Fibroblast of lung (primary cell): ENCODE measurements at places on chromosomes 3 and 15. TPM values are rescaled to one million over a fixed set of nuclear protein-coding genes. Genes with fewer than 3 reads are reported as not detected.

SLC25A20 gene
- total RNA-seq, result 13.1 and 25.1 TPM in 2 replicates

KIF15 gene
- total RNA-seq, result 2.1 and 3.8 TPM in 2 replicates

CNOT10 gene
- 28.6 and 28.8 TPM in 2 replicates for total RNA-seq

ADAMTSL3 gene
- 0.17 and 0.26 TPM in 2 replicates for total RNA-seq

UBAP1L gene
- 0.99 and 1.0 TPM in 2 replicates for total RNA-seq

FANCD2OS gene
- not detected in 2 replicates for total RNA-seq

GRCh38 chr3:148659512-148659911 is 38.2 kb upstream of the AGTR1 start:
- no peaks in the 10 kb centered on the region for H3K36me3 ChIP-seq
- no peak overlapping the region for H3K4me3 ChIP-seq
- no peaks in the 10 kb centered on the region for H3K4me1 ChIP-seq
- DNase-seq, result no peak
- H3K27me3 ChIP-seq, result no peaks in the 10 kb centered on the region

DNA sequence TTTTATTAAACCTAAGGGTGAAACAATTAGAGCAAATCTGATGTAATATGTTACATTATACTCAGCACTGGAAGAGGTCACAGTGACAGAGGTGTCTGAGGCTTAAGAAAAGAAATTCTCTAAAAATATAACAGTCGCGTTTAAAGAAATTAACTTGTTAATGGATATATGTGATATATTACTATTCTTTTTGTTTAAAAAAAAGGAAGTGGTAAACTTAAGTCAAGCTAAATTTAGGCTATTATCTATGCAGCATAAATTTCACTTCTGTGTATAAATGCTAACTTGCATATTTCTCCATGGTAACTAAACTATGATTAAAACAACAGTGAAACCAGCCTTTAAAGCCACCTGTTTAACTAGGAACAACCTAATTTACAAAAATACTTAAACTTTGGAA is 191.3 kb downstream of the FOXP1 start:
- DNase-seq, result no peak
- H3K27ac ChIP-seq, result no peak overlapping the region
- no peaks in the 10 kb centered on the region for H3K36me3 ChIP-seq
- H3K27me3 ChIP-seq, result no peaks in the 10 kb centered on the region

DNA sequence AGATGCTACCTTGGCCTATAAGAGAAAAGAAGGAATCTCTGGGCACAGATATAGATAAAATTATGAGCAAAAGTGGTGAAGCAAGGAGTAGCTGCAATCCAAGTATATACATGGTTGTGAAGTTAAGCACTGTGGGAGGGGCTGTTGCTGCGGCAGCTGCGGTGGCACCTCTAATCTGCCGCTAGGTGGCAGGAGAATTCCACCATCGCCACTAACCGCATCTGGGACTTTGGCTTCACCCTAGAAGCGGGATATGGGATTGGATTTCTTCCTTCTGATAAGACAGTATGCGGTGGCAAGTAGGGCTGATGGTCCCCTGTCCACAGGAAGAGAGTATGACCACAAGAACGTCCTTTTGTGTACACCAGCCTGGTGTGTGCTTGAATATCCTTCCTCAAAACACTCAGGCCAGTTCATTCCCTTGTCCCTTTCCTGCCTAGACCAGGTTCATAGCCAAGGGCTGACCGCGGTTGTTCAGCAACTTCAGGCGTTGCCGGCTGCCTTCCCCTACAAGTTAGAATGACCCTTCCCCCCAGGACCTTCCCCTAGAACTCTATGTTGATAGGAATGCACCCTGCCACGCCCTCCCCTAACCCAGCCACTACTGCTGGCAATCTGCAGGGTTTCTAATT is 5.1 kb downstream of the MAGEL2 start:
- H3K36me3 ChIP-seq, result no peaks in the 10 kb centered on the region
- DNase-seq, result peak; percentile 41
- H3K4me1 ChIP-seq, result no peaks in the 10 kb centered on the region
- H3K4me3 ChIP-seq, result no peak overlapping the region

GRCh38 chr3:119195911-119196310 is 22.5 kb downstream of the UPK1B start:
- H3K27ac ChIP-seq, result no peak overlapping the region
- no peaks in the 10 kb centered on the region for H3K27me3 ChIP-seq
- no peaks in the 10 kb centered on the region for H3K4me1 ChIP-seq
- DNase-seq, result peak; percentile 66
- no peak overlapping the region for H3K4me3 ChIP-seq
- H3K36me3 ChIP-seq, result no peaks in the 10 kb centered on the region

DNA sequence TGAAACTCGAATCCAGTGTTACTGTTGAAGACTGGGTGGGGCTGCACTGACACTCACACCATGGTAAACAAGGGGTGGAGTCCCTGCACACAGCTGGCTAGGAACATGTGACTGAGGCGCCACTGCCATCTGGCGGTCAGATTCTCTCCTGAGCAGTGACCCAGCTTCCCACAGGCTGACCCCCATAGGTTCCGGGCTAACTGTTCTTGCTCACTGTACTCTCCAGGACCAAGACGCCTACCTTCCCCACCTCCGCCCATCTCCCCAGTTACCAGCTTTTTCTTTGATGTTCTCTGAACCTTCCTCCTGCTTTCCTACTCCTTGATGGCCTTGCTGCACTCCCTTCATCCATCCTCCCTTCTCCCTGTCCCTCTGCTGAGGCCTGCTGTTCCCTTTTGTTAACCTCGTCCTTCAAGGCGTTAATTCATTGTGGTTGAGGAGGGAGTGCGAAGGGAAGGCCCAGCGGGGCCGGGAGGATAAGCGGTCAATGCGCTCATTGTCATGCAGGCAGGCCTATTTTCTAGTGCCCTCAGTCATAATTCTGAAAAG is 115.2 kb downstream of the ATP8B4 start:
- H3K27ac ChIP-seq, result peak overlapping the region; percentile 11
- peak; percentile 74 for DNase-seq
- no peak overlapping the region for H3K4me3 ChIP-seq
- H3K36me3 ChIP-seq, result no peaks in the 10 kb centered on the region
- H3K27me3 ChIP-seq, result no peaks in the 10 kb centered on the region
